ENCODE measurements at places on chromosomes 1 and 21.
A peak's percentile ranks its signal among the peaks of the same experiment; 100 is the strongest.

GRCh38 chr1:64864018-64864940 lies 102.1 kb downstream of the JAK1 start:
- no peak for DNase-seq

DNA sequence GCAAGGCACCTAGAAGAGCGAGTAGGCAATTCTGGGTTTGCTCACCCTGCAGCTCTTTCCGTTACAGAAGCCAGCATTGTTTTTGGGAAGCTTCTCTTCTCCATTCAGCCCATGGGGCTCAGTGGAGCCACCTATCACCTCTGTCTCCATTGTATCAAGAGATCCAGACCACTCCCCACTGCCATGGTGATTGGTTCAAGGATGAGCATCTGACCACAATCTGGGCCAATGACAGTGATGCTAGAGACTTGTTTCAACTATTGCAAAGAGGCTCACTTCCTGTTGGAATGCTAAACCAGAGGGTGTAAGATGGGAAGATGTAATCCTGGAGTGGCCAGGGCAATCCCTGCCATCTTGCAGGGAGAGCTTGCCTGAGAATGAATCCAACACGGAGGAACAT lies 6.6 kb downstream of the SPATA21 start:
- no peak for DNase-seq

GRCh38 chr1:214604523-214604922 lies 1.5 kb downstream of the CENPF start:
- DNase-seq, result peak; percentile 24

GRCh38 chr21:19908390-19908789 lies 1089.8 kb upstream of the NCAM2 start:
- no peak for DNase-seq

- no peak for DNase-seq
Measured at GRCh38 chr1:99650030-99650429, 4.1 kb downstream of the PALMD start.

DNA sequence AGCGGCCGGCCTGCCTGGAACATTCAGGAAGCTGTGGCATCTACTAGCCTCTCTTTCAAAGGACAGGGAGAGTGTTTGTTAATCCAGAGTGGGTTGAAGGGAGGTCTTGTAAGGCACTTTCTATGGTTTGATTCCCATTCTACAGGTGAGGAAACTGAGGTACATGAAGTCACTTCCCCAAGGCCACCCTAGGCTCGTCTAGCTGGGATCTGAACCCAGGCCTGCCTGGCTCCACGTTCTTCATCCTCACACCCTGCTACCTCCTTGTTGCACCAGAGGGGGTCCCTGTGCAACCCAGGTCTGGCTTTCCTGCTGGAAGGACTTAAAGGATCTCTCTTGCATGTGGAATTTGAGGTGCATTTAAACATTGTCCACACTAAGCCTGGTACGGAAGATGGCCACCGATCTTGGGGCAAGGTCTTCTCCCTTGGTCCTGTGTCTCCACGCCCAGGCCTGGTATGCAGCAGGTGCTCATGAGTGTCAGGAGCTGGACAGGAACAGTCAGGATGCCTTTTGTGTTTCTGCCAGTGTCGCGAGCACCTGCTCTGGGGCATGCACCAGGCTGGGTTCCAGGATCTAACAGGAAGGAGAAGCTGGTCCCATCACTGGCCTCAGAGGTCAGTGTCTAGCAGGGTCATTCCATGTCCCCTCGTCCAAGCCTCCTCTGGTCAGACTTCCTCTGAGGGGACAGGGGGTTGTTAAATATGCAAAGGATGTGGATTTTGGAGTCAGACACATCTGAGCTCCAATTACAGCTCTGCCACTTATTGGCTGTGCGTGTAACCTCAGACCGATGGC lies 103.2 kb upstream of the RUNX3 start:
- DNase-seq, result no peak

DNA sequence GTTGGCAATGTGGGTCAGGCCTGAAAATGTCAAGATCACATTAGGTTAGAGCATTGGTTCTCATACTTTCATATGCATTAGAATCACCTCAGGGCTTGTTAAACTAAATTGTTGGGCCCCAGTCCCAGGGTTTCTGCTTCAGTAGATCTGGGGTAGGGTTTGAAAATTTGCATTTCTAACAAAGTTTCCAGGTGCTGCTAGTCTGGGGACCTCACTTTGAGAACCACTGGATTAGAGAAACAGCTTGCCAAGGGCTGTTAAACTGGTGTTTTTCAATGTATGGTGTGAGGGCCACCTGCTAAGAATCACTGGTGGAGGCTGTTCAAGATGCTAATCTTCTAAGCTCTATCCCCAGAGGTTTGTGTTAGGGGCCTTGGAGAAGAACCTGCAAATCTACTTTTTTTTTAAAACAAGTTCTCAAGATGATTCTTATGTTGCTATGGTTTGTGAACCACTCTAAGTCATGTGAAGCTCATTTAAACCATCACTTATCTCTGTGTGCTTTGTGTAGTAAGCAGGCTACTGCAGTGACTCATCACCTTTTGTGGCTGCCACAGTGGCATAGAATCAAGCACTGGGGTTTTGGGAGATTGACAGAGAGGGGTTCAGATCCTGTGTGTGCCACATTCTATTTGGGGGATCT lies 152.2 kb downstream of the S1PR1 start:
- DNase-seq, result no peak

GRCh38 chr1:3767328-3767925 lies 5.1 kb upstream of the SMIM1 start:
- DNase-seq, result no peak

- DNase-seq, result no peak
Measured at GRCh38 chr1:113538225-113538624, 147.9 kb downstream of the MAGI3 start.
